Retinal pigment epithelial cell (primary cell): ENCODE measurements at places on chromosomes 4 and X.
A peak's percentile ranks its signal among the peaks of the same experiment; 100 is the strongest.

GRCh38 chr4:142858446-142858845, 12.3 kb upstream of the INPP4B start:
- no peak for DNase-seq

GRCh38 chrX:13373431-13374187, 53.8 kb upstream of the ATXN3L start:
- peak; percentile 43 for DNase-seq

GRCh38 chrX:48754238-48754637, 7.3 kb upstream of the GLOD5 start:
- no peak for DNase-seq

DNA sequence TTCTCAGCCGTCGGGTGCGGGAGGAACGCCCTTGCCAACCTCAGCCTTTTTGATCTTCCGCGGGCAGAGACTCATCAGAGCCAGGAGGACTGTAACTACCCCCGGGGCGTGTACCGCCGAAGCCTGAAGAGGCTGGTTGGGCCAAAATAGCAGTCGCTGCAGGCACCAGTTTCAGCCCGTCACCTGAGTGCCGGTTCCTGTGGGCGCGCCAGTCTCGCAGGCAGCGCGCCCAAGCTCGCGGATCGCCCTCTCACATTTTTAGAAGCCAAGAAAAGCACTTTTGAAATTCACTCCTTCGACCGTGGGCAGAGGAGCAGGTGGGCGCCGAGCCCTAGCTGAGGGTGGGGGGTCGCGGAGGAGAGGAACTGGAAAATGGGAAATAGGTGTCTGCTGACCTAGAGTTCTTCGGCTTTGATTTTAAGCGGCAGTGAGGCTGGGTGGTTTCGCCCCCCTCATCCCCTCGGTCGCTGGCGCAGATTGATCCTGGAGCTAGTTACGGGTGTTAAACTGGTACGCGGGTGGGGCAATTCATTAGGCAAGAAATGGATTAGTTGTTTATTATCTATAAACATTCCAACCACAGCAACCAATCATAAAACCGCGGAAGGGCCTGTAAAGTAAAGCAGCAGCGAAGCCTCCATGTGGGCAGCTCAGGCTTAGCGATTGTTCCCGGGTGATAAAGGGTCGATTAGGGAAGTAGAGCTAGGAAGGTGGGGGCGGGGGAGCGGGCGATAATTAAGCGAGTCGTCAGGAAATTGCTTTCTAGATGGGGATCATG, 69.2 kb downstream of the FBXO8 start:
- no peak for DNase-seq

DNA sequence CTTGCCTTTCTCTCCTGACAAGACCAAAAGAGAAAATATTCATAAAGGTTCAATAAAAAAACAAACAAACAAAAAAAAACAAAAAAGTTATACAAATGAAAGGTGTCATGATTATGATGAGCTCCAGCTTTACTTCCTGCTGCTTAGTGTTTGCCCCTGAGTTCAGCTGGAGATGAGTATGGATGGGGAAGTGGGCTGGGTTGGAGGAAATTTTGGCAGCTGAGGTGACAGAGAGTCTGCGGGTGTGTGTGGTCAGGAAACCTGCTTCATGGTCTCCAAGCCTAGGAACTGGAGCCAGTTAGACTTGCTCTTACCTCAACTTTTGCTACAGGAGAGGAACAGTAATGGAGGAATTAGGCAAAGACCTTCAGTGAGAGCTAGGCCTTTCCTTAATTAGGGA, 4.3 kb upstream of the CYSLTR1 start:
- no peak for DNase-seq

- no peak for DNase-seq
These were observed 177.1 kb downstream of the SPANXN3 start for GRCh38 chrX:143340190-143340589.

- DNase-seq: no peak
These were observed 554 bp downstream of the PCDH7 start for GRCh38 chr4:30720661-30721184.

- no peak for DNase-seq
These were observed 830 bp upstream of the SHROOM2 start for GRCh38 chrX:9785254-9785943.

DNA sequence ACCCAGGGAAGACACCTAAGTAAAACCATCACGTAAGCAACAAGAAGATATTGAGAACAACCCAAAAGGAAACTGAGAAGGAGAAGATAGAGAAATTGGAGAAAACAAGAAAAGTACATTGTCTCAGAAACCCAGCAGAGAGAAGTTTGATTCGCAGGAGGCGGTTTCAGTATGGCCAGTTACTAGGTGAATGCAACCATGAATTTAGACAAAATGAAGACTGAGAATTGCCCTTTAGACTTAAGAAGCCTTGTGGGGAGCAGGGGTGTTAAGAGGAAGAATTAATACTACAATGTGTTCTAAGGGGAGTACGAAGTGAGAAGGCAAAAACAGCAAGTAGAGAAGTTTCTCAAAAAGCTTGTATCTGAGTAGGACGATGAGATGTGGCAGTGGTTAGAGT, 229.3 kb upstream of the NEIL3 start:
- DNase-seq: no peak

DNA sequence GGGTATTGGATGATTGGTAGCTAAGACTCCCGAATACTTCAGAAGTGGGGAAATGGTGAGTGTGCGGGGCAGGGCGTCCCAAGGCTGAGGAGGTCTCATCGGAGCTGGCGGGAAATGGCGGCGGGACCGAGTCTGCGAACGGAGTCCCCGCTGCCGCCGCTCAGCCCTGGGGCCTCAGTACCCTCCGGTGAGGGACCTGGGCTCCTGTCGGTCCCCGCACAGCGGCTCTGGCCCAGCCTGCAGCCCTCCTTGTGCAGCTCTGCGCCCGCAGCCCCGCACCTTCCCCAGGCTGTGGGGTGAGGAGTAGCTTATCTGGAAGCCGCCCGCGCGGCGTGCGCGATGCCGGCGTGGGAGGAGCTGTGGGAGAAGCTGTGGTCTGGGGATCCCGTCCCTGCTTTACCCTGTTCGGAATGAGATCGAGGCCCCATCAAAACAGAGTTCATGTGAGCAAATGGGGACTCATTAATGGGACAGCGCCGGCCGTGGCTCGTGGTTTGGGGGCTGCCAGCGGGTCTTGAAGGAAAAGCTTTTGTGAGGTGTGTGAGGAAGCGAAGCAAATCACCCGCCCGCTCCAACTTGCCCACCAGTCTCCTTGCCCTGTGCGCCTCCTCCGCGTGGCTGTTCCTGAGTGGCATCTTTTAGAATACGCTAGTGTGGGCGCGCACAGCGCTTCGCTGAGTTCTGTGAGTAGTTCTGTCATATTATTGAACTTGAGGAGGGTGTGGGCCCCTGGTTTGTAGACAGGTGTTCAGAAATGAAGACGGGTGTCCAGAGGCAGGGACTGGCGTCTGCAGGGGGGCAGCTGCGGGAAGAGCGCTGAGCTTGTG, 531 bp downstream of the ZNF141 start:
- DNase-seq: no peak

- DNase-seq: no peak
These were observed 450.3 kb upstream of the PCDH7 start for GRCh38 chr4:30269850-30270249.

DNA sequence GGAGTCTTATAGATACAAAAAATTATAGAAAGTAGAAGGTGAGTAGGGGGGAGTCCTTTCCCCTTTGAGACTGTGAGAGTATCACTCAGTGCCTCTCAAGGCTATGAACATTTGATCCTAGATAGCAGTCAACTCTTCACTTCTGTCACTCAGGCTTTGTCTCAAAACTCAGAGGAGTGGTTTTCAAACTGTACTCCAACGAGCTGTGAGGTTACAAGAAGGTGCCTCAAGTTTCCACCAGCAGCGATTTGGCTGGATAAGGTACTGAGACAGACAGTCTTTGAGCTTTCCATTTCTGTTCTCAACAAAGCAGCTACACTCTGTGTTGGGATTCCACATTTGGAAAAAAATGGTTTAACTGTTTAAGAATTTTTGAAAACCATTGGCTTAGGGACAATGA, 48.0 kb upstream of the NDST3 start:
- no peak for DNase-seq

DNA sequence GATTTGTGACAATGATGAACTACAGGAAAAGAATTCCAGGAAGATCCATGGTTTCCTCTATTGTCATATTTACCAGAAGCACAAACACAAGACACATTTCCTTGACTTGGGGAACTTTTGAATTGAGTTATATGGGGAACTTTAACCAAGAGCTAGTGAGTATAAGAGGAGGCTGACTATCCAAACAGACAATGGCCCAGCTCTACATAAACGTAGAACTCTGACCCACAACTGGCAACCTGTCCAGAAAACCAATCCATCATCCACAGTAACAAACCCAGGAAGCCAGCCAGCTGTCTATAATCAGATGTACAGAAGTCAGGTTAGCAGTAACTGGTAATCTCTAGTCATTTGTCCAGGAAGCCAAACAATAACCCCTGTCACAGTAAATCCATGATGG, 167.0 kb upstream of the CPEB2 start:
- no peak for DNase-seq

- DNase-seq: no peak
These were observed 98.0 kb downstream of the PTTG2 start for GRCh38 chr4:38058151-38058550.

DNA sequence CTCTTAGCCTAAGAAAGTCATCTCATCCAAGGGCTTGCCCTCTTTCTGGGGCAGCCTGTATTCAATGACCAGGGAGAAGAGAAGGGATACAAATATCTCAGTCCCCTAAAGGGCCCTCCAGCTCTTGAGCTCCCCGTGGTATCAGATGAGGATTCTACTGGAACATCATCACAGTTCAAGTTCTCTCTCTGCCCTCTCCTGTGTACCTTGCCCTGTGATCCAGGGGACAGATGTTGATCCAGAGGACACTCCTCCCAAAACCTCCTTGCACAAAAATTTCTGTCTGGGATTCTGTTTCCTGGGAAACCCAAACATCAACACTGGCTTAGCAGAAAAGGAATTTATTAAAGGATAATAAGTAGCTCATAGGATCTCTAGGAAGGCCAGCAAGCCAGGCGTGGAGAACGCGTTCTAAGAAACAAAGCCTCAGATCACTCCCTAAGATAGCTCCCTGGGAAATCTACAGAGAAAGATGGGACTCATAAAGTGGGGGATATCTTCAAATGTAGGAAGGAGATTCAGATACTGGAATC, 296.3 kb upstream of the KLF3 start:
- DNase-seq: no peak

GRCh38 chr4:137961051-137961438, 281.1 kb downstream of the SLC7A11 start:
- peak; percentile 15 for DNase-seq
